ENCODE measurements at places on chromosomes 6 and 20.

GRCh38 chr20:38903335-38903734 is 22.9 kb upstream of the FAM83D start:
- no peak for DNase-seq

- DNase-seq, result no peak
These were observed 642.1 kb downstream of the EPHA7 start for GRCh38 chr6:92777146-92777740.

DNA sequence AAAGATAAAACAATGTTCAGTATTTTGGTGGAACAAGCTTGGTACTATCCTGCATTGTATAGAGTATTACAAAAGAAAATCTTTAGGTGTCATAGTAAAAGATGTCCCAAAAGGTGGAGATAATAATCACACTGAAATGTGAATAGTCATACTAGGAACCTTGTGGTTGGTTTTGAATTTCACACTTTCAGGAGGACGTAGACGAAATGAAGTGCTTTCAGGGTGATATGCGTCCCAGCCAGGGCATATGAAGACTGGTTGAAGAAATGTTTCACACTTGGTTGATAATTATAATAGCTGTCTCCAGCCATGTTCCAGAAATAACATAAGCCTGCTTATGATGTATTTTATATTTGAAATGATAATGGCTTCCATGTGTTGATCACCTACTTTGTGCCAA is 60.4 kb downstream of the SCAND1 start:
- DNase-seq, result no peak

GRCh38 chr6:162157167-162157870 is 570.2 kb downstream of the PRKN start:
- DNase-seq, result no peak

- no peak for DNase-seq
These were observed 164.1 kb upstream of the SALL4 start for GRCh38 chr20:51966296-51966971.

GRCh38 chr6:106446287-106446885 is 85.9 kb downstream of the CRYBG1 start:
- DNase-seq, result no peak

Measured in psoas muscle (tissue), 8 donors.